ENCODE measurements at places on chromosomes 7 and 10. TPM values are rescaled to one million over a fixed set of nuclear protein-coding genes. Genes with fewer than 3 reads are reported as not detected.

DNA sequence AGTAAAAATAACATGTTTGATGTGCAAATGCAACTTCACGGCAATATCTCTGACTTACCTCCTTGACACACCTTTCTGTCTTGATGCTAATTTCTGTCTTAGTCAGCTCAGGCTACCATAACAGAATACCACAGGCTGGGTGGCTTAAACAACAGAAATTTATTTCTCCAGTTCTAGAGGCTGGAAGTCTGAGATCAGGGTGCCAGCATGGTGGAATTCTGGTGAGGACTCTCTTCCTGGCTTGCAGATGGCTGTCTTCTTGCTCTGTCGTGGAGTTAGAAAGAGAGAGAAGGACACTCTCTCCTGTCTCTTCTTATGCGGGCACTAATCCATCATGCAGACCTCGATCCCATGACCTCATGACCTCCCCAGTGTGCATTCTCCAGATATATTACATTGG is 134.9 kb downstream of the VTI1A start:
- no peak for DNase-seq

- DNase-seq = no peak
Observed at GRCh38 chr7:128902761-128903585, 7.5 kb downstream of the KCP start.

- DNase-seq = no peak
Observed at GRCh38 chr7:87204933-87205332, 14.6 kb downstream of the TMEM243 start.

DNA sequence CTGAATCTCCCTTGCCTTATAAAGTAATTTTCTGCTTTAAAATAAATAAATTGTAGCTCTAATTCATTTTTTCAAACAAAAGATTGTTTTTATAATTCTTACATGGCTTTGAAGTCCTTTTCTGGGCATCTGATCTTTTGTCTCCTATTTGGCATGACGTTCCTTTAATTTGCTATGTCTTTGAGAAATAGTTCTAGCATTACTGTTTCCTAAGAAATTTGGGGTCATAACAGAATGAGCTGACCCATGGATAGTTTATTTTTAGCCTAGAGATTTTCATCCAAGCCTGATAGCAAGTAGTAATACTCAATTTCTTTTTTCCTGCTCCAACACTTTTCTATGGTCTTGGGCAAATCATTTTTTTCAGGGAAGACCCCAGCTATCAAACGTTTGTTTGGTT is 31.4 kb downstream of the CCDC71L start:
- no peak for DNase-seq

DNA sequence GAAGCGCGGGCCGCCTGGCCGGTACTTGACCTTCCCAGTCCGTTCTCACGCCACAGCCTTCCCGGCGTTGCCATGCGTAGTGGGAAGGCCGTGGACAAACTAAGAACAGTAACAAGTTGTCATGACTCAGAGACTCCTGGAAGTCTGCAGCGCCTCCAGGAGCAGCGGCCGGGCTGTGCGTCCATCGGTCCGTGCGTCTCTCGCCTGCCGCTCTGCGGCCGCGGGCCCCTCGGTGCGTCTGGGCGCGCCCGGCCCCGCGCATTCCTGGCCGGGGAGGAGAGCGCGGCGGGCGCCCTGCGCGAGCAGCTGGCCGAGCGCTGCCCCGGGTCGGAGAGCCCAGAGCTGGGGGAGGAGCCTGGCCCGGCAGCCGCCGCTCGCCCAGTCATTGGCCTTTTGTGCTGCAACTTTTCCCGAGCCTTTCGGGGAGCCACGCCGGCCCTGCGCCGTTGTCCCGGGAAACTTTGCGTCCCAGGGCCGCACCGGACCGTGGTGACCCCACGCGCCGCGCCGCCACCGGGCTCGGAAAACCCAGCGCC is 123.7 kb downstream of the TACC2 start:
- peak; percentile 86 for DNase-seq

DNA sequence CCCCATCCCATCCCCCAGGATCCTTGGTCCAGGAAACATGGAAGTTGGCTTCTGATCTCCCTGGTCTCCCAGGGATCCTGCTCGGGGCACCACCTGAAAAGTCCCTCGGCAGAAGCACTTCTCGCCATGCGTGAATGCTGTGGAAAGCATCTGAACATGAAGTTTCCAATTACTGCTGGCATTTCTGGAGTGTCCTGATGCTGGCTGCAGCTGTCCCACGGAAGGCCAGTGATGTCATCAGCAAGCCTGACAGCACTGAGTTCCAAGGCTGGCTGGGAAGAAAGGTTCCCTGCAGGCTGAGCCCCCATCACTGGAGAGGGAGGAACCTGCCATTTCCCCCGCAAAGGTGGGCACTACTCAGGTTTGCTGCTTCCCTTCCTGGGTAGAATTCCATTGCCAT is 71.4 kb downstream of the KCNMA1 start:
- DNase-seq = no peak

GRCh38 chr10:43372765-43373361 is 1.4 kb downstream of the FXYD4 start:
- no peak for DNase-seq

GRCh38 chr10:62814756-62815380 is 1.3 kb downstream of the EGR2 start:
- peak; percentile 58 for DNase-seq

- no peak for DNase-seq
Observed at GRCh38 chr10:128147064-128147463, 20.8 kb upstream of the MKI67 start.

DNA sequence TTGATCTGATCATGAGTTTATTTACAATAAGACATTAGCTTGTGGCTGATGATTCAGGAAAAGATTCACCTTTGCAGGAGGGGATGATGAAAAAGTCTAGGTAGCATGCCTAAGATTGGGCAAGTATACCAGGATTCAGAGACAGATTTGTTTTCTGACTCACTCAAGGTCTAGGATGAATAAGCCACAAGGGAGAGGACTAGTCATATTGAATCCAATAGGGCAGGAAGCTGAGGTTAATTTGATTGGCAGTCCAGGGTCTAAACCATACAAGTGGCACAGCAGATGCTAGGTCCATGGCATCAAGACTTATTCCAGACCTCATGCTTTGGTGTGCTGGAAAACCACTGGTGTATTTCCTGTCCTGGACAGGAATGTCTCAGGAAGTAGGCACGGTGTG is 1133.4 kb downstream of the XPNPEP1 start:
- no peak for DNase-seq

DNA sequence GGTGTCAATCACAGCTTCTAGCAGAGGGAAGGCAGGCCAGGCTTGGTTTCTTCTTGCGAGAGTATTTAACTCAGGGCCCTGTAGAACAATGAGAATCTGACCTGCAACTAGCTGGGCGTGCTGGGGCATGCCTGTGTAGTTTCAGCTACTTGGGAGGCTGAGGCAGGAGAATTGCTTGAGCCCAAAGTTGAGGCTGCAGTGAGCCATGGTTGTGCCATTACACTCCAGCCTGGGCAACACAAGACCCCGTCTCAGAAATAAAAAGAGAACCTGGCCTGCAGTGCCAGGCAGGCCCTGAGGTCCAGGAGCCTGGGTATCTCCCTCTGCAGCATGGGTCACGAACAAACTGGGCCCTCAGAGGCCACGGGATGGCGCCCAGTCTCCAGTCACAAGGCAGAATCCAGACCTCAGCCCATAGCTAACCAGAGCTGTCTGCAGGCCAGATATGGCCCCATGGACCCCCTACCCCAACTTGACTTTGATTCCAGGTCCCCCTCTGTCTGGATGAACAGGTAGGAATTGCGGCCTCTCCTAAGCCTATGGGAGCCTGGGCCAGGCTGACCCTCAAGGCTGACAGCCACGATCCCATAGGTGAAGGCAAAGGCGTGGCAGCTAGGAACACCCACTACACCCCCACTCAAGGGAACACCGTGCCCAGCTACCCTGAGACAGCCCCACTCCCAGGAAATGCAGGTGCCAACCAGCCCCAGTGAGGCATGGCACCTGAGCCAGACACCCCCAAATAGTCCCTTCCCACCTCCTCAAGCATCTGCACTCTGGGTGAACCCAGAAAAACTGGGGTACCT is 102.7 kb upstream of the TNRC18 start:
- DNase-seq = peak; percentile 59

- peak; percentile 54 for DNase-seq
Observed at GRCh38 chr10:60757420-60757895, 20.8 kb upstream of the CDK1 start.

- peak; percentile 82 for DNase-seq
Observed at GRCh38 chr7:93337052-93337451, 104.9 kb downstream of the VPS50 start.

GRCh38 chr7:158017111-158018097 is 570.2 kb downstream of the PTPRN2 start:
- no peak for DNase-seq

DNA sequence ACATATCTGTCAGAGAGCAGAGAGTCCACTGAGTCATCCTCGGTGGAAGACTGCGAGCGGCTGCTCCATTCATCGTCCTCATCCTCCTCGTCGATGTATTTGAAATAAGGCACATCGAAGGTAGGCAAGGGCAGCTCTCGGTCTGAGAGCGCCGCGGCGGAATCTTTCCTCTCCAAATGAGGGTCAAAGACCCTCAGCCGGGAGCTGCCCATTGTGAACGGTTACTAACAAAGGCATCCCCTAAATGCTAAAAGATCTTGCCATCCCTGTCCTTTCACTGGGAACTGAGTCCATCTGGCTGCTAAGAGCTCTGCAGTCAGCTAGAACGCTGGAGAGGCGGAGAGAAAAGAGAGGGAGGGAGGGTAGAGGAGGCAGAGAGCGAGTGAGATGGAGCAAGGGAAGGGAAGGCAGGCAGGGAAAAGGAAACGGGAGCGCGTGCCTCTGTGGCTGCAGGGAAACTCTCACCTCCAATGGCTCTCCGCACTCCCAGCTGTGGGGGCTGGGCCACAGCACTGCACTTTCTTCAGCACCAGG is 163.4 kb downstream of the RAPGEF5 start:
- DNase-seq = peak; percentile 89

GRCh38 chr7:143914938-143915652 is 13.1 kb upstream of the TCAF1 start:
- DNase-seq = no peak

- no peak for DNase-seq
Observed at GRCh38 chr10:61609701-61610100, 53.0 kb upstream of the CABCOCO1 start.

- no peak for DNase-seq
Observed at GRCh38 chr7:70325509-70326101, 727.3 kb downstream of the AUTS2 start.

GRCh38 chr10:85861513-85862197 is 504.9 kb downstream of the GRID1 start:
- DNase-seq = no peak

DNA sequence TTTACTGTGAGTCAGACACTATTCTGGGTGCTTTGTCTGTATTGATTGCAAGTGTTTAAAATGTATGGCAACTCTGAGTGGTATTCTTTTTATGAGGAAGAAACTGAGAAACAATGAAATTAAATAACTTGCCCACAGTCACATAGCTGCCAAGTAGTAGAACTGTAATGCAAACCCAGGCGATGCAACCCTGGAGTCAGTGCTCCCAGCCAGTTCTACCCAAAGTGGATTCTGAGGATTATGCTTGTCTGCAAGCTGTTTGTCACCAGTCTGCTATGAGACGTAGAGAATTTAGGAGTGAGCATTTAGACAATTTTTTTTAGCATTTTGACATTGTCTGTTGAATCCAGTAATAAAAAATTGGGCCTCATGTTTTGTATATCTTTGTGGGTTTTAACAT is 306.0 kb upstream of the LRGUK start:
- DNase-seq = no peak

DNA sequence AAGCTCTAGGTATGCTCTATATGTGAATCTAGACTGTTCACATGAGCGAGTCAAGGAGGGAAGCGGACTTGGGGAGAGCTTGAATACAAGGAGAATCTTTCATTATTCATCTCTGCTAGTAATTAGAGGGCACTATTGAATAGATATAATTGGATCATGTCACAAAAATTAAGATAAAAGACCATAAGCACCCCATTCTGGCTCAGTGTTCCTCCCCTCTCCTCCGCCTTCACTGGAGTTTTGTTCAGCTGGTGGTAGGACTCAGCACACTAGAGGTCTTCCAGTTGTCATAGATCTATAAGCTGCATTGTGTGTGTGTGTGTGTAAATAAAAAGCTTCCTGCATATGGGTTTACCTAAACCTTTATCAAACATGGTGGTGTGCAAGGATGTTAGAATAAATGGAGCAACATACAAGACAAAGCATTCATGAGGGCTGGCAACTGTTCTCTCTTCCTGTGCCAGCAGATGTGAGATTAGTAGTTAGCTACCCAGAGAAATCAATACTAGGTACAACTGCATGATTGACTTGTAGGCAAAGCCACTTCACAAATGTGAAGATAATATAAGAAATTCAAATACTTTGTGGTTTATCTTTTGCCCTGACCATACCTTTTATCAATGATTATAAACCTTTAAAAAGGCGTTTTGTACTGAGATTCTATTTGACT is 142.6 kb downstream of the CREB5 start:
- DNase-seq = no peak

DNA sequence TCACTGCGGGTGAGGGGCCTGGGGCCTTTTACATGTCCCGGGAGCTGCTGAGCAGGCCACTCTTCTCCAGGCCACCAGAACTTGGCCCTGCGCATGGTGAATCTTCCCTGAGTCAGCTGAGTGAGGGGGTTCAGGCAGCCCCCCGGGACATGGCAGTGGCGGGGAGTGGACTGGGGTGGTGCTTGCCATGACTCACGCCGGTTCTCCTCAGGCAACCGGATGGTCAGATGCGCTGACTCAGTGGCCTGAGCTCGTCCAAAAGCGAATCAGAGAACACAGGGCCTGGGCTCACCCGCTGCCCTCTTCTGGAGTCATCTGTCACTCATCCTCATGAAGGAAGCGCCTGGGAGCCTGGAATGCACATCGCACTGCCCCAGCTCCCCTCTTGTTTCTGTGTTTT is 33.5 kb downstream of the HTRA1 start:
- no peak for DNase-seq

DNA sequence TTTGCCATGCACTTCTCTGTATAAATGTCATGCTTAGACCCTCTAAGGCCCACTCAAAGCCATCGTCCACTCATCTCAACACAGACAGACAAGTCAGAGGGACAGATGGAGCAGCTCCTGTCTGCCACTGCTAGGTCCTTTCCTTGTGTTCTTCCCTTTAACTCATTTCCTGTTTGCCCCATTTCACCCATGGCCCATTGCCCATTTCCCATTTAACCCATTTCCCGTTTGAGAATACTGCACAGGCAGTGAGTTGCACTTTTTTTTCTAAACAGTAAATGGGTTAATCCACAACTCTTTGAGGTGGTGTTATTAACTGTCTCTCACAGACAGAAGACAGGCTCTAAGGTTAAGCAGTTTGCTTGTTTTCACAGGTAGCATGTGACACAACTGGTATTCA is 179.3 kb downstream of the NPSR1 start:
- DNase-seq = no peak

GRCh38 chr10:95628786-95629185 is 27.7 kb downstream of the ALDH18A1 start:
- no peak for DNase-seq

ZPBP gene
- not detected for total RNA-seq

NACAD gene
- total RNA-seq = 11.2 TPM

CRHR2 gene
- total RNA-seq = 0.23 TPM

ATP6V0A4 gene
- total RNA-seq = 1.3 TPM

ADIRF gene
- not detected for total RNA-seq

ECHS1 gene
- 87.8 TPM for total RNA-seq

AP1S1 gene
- 60.6 TPM for total RNA-seq

FFAR4 gene
- total RNA-seq = not detected

HOXA9 gene
- not detected for total RNA-seq

PDGFA gene
- 32.2 TPM for total RNA-seq

VWDE gene
- total RNA-seq = 35.3 TPM

ADCYAP1R1 gene
- total RNA-seq = 10.6 TPM

All from GM23338 (cell line).